ENCODE measurements at places on chromosomes 16 and 17.

DNA sequence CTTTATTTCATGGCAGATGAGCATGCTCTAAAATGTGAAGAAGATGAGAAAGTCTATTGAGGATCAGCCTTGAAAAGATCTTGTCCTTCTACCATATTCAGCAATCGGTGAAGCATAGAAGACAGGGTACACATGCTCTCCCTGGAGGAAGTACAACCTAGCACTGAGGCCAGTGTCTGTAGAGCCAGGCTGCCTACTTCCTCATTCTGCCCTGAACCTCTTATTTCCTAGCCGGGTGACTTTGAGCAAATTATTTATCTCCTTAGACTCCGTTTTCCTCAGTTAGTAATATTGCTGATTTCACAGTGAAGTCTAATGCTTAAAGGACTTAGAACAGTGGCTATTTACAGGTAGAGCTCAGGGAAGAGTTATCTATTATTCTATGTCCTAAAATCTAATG lies 58.4 kb downstream of the TMEM100 start:
- DNase-seq: no peak

DNA sequence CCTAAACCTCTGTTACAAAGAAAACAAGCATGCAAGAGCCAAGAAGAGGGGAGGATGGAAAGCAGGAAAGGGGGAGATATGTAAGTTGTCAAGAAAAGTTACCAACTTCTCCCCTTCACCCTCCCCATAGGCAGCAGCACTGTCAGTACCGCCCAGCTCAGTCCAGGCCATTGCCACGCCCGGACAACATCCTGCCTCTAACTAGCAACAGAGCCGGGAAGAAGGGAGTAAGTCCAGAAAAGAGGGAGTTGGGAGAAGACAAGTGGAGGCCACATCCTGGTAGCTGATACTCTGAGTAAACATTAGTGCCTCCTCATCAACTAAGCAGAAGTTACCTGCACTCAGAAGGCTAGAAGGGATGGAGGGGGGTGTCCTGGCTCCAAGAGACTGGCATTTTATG lies 113.6 kb downstream of the SMG6 start:
- no peak for DNase-seq

- peak; percentile 7 for DNase-seq
These were observed 32.3 kb downstream of the GRB7 start for GRCh38 chr17:39769974-39770587.

GRCh38 chr17:35898283-35899070 lies 18.3 kb upstream of the CCL5 start:
- DNase-seq: no peak

GRCh38 chr16:71214746-71215381 lies 15.7 kb downstream of the HYDIN start:
- no peak for DNase-seq

- DNase-seq: no peak
These were observed 290.4 kb downstream of the FOXL1 start for GRCh38 chr16:86868786-86869185.
